D341Med (cell line): ENCODE measurements at places on chromosomes 3 and 15.

- no peak for DNase-seq
Observed at GRCh38 chr15:70077188-70078147, 20.2 kb downstream of the TLE3 start.

DNA sequence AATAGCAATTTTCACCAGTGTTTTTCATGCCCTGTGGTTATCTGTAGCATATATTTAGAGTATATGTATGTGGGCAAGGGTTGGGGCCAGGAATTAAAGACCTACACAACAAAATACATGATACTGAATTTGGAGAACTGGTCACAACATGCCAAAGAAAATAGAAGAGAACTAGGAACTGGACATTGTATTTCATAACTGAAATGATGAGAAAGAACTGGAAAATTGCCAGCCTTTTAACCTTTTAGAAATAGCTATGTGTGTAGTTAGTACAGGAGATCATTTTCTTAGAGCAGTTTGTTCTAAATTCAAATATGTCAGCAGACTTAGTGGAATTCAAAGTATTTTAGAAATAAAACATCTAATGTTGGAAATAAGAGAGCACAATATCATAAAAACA lies 227.1 kb upstream of the CGNL1 start:
- no peak for DNase-seq

GRCh38 chr15:51390966-51391422 lies 49.5 kb downstream of the GLDN start:
- DNase-seq, result no peak

DNA sequence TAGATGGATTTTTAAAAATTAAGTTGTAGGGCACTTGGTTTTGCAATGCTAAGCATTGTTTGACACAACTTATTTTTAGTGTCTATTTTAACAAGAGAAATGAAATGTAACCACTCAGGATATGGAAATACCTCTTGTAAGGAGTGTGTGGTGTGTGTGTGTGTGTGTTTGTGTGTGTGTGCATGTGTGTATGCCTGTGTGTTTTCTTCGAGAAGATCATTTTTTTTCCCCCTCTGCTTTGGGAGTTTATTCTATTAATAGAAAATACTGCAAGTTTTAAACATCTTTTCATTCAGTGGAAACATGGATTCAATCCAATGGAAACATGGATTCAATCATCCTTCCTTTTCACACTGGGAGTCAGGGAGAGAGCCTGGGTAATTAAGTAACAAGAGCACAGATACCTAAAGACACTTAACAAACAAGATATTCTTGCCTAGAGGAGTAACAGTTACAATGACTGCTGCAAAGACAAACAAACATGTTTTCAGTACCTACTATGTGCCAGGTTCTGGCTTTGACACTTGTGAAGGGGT lies 567.2 kb upstream of the TBL1XR1 start:
- no peak for DNase-seq

DNA sequence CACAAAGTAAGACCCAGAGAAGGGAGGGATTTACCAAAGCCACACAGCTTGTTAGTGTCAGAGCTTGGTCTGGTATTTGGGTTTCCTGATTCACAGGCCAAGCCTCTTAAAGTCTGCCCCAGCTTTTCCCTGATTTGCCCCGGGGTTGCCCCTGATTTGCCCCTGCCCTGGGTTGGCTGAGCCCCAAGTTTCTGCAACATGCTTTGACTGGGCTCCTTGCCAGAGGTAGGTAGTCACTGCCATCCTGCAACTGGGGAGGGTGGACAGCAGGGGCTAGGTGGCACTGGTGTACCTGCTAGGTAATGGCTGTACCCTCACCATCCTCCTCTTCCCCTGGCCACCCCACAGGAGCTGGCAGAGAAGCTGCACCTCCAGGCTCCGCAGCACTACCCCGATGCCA lies 2.5 kb downstream of the MPI start:
- DNase-seq, result no peak

- no peak for DNase-seq
Observed at GRCh38 chr3:170707899-170708298, 122.0 kb upstream of the SLC7A14 start.

DNA sequence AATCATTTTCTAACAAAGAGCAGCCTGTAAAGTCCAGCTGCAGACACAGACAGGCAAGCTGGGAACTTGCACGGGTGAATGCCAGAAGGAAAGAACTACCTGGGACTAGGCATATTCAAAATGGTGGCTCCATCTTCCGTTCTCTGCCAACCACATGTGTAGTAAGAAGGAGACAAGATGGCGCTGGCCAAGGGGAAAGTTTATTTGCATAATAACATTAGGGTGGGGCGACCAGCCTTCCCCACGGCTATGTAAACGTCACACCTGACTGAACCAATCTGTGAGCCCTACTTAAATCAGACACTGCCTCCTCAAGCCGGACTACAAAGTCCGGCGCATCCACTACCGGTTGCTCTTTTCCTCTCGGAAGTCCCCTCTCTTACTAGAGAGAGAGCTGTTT lies 130.8 kb downstream of the SNRK start:
- no peak for DNase-seq

DNA sequence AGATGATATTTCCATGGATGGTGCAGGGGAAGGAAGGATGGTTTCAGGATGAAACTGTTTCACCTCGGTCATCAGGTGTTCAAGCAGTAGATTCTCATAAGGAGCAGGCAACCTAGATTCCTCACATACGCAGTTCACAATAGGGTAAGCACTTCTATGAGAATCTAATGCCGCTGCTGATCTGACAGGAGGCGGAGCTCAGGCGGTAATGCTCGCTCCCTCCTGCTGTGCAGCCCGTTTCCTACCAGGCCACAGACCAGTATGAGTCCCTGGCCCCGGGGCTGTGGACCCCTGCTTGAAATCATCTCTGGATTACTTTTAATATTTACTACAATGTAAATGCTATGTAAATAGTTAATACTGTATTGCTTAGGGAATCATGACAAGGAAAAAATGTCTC lies 241.8 kb downstream of the ROBO2 start:
- DNase-seq, result no peak

DNA sequence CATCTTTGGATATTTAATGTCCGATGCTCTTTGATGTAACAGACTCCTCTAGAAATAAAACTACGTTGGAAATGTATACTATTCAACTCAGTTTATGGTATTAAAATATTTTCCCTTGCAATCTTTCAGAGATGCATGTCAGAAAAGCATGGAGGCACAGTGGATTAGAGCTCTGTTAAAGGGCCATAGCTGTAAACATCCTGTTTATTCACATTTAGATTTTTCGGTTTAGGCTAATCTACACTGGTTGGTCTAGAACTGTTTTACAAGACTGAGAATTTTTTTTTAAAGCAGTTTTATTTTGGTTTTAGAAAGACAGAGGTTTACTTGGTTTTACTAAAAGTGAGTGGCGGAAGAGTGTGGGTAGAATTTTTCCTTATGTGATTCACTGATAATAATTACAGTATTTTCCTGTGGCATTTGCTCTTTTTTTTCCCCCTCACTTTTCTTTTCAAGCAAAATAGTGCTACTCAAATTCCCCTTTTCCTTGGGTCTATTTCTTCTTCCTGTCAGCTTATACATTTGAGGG lies 132.1 kb downstream of the IL1RAP start:
- DNase-seq, result no peak

GRCh38 chr3:14146381-14147065 lies 21.7 kb downstream of the TMEM43 start:
- no peak for DNase-seq

- DNase-seq, result no peak
Observed at GRCh38 chr3:43096761-43097160, 9.1 kb downstream of the POMGNT2 start.

- DNase-seq, result no peak
Observed at GRCh38 chr15:58702233-58702632, 47.3 kb downstream of the ADAM10 start.

- no peak for DNase-seq
Observed at GRCh38 chr15:57541271-57541670, 50.4 kb upstream of the MYZAP start.

DNA sequence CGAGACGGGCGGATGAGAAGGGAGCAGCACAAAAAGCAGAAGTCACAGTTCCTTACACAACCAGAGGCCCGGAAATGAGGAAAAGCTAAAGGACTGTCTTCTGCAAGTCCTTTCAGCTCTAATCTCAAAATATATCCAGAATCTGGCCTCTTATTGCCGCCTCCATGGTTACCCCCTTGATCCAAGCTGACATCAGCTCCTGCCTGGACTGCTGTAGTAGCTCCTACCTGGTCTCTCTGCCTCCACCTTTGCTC lies 324.0 kb upstream of the ROPN1 start:
- no peak for DNase-seq

- no peak for DNase-seq
Observed at GRCh38 chr3:68666429-68667136, 265.8 kb downstream of the TAFA4 start.

- DNase-seq, result no peak
Observed at GRCh38 chr15:33150971-33151370, 43.5 kb downstream of the FMN1 start.

GRCh38 chr3:195101001-195101583 lies 169.9 kb downstream of the XXYLT1 start:
- DNase-seq, result peak; percentile 70

DNA sequence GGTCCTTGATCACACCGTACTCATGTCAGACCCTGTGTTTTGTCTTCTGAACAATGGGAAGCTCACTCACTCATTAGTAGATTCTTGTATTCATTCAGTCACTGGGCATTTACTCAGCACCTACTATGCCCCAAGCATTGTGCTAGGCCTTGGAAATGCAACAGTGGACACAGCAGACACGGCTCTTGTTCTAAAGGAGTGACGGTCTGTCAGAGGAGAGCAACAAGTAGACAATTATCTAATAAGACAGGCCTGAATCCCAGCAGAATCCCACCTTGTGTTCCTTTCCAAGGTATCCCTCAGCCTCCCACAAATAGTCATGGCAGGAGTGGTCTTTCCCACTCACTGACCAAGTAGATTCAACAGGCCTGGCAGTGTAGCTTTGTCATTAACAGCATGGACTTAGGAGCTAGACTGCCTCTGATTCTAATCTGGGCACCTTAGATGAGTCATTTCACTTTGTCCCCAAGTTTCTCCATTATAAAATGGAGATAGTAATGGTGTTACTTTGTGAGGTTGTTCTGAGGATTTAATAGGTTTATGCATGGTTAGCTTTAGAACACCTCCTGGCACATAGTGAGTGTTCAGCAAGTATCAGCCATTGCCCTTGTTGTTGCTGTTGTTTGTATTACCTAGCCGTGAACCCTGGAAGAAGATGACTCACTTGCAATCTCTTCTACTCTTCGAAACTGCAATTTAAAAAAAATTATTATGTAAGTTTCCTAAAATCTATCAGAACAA lies 69.1 kb downstream of the SSUH2 start:
- no peak for DNase-seq

DNA sequence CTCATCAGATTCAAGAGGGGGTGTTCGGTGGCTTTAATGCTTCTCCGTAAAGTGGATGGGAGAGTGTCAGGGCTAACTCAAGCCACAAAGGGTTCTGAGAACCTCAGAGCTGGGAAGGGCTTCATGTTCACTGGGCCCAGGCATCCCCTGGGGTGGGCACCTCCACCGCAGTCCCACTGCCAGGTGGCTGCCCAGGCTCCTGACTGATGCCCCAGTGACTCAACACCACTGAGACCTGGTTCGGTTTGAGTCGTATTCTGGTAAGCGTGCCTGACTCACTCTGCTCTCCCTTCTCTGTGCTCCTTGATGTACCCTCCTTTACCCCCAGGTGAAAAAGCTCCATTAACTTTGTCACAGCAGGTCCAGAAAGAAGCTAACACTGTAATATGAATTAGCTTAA lies 304.6 kb downstream of the RPLP1 start:
- DNase-seq, result no peak

- no peak for DNase-seq
Observed at GRCh38 chr3:69094467-69095205, 9.9 kb downstream of the ARL6IP5 start.

GRCh38 chr3:103218146-103218545 lies 783.3 kb downstream of the ZPLD1 start:
- DNase-seq, result no peak

- peak; percentile 25 for DNase-seq
Observed at GRCh38 chr3:164222197-164222596, 856.1 kb downstream of the SI start.

GRCh38 chr3:64824394-64824909 lies 136.7 kb upstream of the ADAMTS9 start:
- DNase-seq, result no peak

GRCh38 chr3:58528629-58529028 lies 8.4 kb downstream of the ACOX2 start:
- peak; percentile 55 for DNase-seq

DNA sequence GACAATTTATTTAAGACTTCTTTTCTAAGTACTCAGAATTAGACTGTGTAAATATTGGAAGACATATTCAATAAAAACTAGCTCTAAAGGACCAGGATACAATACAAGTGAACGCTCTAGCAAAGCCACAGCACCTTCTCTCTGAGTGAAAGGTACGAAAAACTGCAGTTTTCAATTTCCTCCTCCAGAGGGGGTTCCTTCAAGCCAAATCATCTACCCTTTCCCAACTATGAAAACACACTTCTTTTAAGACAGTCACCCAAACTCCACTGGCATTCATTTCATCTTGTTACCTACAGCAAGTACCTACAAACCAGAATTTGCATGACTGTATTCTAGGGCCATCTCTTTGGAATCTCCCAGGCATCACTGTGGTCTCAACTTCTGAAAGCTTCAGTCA lies 165.8 kb downstream of the ERC2 start:
- DNase-seq, result no peak

- DNase-seq, result no peak
Observed at GRCh38 chr3:37291275-37291700, 116.9 kb upstream of the LRRFIP2 start.

- DNase-seq, result no peak
Observed at GRCh38 chr3:73550032-73550431, 74.7 kb downstream of the PDZRN3 start.

DNA sequence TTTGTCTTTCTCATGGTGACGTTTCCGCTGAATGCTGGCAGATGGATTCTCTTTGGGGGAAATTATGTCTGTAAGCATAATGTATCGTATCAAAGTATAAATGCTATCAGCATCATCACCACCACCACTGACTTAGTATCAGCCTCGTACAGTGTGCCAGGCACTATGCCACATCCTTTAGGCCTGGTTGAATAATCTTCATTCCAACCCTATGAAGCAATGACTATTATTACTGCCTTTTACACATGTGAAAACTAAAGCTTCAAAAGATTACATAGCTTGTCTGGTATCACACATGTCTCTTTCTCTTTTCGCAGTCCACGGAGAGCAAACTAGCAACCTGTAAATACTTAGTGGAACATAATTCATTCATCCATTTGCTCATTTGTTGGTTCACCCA lies 166.7 kb upstream of the PRICKLE2 start:
- DNase-seq, result no peak

- no peak for DNase-seq
Observed at GRCh38 chr15:62993066-62993465, 49.5 kb upstream of the TPM1 start.

GRCh38 chr3:197367081-197367780 lies 68.8 kb upstream of the DLG1 start:
- DNase-seq, result peak; percentile 81

DNA sequence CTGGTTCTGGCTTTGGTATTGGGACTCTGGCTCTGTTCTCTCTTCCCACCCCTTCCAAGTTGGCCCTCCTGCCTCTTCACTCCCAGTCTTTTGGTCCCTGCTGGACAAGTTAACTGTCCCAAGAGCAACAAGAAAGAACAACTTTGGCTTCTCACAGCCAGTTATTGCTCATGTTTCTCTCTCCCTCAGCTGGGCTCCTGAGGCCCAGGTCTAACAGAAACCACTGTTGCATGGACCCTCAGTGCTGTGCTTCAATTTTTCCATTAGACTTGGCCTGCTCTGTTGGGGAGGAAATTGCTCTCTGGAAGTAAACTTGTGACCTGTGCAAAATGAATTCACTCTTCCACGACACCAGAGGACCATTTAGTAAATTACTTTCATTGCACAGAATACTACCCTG lies 64.5 kb downstream of the CHST2 start:
- DNase-seq, result no peak

- peak; percentile 91 for DNase-seq
Observed at GRCh38 chr3:71064956-71065763, 518.4 kb downstream of the FOXP1 start.
